D341Med (cell line): ENCODE measurements at places on chromosomes 2 and 18.

DNA sequence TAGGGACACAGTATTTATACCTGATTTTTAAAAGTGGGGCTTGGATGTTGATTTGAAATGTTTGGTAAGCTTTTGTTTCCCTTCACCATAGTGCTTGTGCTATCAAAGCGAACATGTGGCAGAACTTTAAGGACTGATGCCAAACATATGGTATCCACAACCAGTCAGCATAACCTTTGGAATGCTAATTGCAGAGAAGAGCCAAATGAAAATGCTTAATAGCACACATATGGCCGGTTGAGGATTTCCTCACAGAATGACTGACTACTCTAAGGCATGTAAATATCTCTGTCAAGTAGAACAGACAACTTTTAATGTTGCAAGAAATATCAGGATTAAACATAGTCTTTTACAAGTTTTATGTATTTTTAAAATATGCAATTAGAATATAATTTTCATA, 120.9 kb upstream of the COL3A1 start:
- DNase-seq = no peak

DNA sequence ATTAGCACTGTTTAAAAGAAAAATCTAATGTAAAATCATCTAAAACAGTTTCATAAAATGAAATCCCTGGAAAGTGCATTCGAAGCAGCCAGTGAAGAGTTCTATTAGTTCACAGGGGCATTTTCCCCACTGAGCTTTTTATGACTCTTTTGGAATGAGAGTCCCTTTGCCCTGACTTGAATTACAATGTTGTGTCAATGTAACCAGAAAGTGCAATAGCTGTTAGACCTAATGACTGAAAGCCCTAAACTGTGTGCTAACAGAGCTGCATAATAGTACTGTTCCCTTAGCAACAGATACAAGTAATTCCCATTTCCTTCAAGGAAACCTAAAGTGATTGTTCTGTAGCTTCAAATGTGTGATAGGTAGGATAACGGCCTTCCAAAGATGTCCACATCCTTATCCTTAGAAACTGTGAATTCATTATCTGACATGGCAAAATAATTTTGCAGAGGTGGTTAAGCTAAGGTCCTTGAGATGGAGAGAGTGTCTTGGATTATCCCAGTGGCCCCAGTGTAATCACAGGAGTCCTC, 134.4 kb downstream of the L3MBTL4 start:
- DNase-seq = no peak

DNA sequence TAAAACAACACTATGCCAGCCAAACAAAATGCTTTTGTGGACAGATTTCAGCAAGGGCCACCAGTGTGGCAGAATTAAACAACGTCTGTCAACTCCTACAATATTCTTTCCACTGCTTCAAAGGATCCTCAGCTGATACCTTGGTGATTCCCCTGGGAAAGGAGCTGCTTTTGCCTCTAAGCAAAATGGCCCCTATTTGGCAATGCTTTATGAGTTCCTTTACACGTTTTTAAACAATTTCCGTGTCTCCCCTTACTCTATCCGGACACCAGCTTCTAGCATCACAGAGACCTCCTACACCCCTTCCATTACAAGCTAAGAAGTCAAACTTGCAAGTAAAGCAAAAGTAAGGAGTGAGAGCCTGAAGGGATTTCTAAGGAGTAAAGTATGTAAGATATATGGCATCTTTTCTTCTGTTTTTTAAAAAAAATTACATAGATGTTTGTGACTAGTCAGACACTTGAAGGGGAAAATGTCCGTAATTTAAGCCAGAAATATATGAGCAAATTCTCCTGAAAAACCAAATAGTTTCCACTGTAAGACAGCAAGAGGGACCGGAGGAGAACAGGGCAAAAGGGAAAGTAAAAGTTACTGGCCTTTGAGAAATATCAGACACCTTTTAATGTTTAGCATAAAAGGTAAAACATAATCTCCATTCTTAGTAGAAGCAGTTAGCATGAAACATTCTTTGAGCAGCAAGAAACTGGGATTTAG, 1.9 kb downstream of the SOS1 start:
- peak; percentile 33 for DNase-seq

GRCh38 chr2:25342372-25343186, 854 bp upstream of the DNMT3A start:
- DNase-seq = peak; percentile 92

DNA sequence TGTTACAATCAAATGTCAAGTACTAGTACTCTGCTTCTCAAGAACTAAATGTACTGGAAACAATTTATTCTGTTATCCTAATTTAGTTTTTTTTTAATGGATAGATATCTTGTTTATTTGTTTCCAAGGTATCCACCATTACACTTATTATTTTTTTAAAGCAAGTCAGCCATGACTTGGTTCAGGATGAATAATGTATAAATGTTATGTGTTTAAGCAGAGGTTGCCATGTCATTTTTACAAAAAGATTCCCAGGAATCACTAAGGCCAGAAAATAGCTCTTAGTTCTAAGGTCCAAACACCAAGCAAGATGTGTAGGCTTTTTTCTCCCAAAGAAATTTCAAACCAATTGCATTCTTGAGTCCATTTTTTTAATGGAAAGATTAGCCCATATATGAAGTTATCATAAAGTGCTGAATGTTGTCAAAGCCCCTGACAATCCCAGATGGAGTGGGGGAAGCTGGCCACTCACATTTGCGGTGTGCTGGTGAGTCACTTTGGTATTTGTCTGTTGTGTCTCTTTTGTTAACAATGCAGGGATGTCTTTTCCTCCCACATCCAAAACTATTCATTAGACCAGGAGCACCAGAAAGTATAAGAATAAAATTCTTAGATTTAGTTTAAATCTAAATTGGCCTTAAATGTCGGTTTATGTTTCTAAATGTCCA, 158.9 kb downstream of the COL6A3 start:
- DNase-seq = no peak

GRCh38 chr2:233022561-233022960, 9.5 kb upstream of the NGEF start:
- DNase-seq = no peak

- no peak for DNase-seq
Observed at GRCh38 chr2:64881037-64881492, 108.1 kb upstream of the SLC1A4 start.
